Peyer's patch (tissue), 4 donors: ENCODE measurements at places on chromosomes 2 and 18.

GRCh38 chr2:182540252-182540651, 113.4 kb upstream of the PDE1A start:
- no peak for DNase-seq

GRCh38 chr2:61013382-61013781, 4.1 kb upstream of the PEX13 start:
- DNase-seq = no peak

GRCh38 chr2:146661473-146662096, 1183.2 kb upstream of the ACVR2A start:
- DNase-seq = no peak

- DNase-seq = no peak
Measured at GRCh38 chr2:84613082-84613481, 96.8 kb downstream of the DNAH6 start.

DNA sequence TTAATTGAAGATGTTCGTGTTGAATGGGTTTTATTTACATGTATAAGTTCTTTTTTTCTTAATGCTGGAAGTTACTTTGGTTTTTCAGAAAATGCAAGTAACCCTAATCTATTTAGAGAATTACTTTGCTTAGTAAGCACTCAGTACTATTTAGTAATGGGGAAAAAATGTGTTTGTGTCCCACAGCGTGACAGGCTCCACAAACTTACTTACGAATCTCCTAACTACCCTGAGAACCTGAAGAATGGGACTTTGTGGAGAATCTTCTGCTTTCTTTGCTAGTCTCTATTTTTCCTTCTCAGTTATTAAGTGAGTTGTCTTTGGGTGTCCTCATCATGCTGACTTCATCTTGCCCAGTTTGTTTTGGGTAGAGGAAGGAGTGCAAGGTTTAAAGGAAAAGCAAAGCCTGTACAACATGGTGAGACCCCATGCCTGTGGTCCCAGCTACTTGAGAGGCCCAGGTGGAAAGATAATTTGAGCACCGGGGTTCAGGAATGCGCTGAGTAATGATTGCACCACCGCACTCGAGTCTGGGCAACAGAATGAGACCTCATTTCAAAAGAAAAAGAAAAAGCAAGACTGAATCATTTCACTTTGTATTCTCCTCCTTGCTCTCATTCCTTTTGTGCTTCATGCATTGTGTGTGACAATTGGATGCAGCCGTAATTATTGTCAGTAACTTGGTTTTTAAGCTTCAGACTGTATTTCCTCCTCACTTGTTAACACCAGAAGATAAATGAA, 10.2 kb downstream of the NEDD4L start:
- DNase-seq = no peak

DNA sequence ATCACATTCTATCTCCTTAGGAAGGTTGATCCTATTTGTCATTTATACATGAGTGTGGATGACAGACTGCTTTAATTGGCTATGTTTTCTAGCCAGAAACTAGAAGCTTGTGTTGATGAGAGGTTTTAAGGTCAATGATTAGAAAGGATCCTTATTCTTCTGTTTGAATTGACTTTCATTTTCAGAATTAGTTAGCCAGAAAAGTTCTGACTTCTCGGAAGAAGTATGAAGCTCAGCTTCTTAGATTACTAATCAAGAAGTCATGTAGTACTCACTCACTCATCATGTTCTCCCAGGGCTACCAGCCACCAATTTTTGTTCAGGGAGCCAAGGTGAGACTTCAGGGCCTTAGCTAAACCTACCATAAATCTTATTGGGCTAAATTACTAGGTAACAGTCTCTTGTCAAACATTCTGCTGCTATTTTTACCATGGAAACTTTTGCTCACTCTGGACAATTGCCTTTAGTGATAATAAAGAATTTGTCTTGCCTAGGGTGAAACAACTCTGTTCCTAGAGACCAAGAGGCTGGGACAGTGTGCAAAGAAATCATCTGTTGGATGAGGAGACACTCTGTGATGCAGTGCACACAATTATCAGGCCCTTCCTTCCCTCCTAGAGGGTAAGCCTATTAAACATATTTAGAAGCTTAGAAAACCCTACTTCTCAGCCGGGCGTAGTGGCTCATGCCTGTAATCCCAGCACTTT, 111.6 kb upstream of the DNMT3A start:
- no peak for DNase-seq

- DNase-seq = no peak
Measured at GRCh38 chr2:113148606-113149552, 21.5 kb downstream of the IL1RN start.
